ENCODE measurements at places on chromosomes 13 and 19.

DNA sequence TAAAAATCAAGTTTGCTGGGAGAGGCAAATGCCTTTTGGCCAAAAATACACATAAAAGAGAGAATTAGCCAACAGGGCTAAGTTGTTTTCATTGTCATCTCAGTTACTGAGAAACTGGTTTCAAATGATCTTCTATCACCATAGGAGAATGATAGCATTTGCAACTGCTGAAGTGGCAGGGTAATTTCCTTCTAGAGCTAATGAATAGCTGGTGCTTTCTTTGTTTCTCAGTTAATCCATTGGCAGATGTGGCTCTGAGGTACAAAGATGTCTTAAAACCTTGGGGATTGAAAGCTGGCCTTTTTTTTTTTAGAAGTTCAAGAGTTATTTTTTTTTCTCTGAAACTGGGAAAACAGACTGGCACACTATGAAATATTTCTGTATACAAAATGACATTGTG lies 332.7 kb upstream of the KLF12 start:
- DNase-seq: no peak

GRCh38 chr13:39448834-39449233 lies 154.2 kb downstream of the LHFPL6 start:
- no peak for DNase-seq

GRCh38 chr19:47641891-47642485 lies 33.1 kb downstream of the BICRA start:
- no peak for DNase-seq

GRCh38 chr13:52713894-52714293 lies 25.7 kb downstream of the CNMD start:
- no peak for DNase-seq

DNA sequence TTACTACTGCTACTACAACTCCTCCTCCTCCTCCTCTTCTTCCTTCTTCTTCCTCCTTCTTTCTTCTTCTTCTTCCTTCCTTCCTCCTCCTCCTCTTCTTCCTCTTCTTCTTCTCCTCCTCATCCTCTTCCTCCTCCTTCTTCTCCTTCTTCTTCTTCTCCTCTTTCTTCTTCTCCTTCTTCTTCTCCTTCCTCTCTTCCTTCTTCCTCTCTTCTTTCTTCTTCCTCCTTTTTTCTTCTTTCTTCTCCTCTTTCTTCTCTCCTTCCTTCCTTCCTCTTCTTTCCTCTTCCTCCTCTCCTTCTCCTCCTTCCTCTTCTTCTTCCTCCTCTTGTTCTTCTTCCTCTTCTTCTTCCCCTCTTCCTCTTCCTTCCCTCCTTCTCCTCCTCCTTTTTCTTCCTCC lies 94.7 kb upstream of the MYO16 start:
- no peak for DNase-seq
